ENCODE measurements at places on chromosomes 6 and 20. TPM values are rescaled to one million over a fixed set of nuclear protein-coding genes. Genes with fewer than 3 reads are reported as not detected.

- no peak overlapping the region for H3K4me3 ChIP-seq
- no peaks in the 10 kb centered on the region for H3K36me3 ChIP-seq
- no peaks in the 10 kb centered on the region for H3K27me3 ChIP-seq
- H3K4me1 ChIP-seq, result peaks cover 37% of the 10 kb centered on the region
Observed at GRCh38 chr6:105607636-105608621, 205.0 kb upstream of the PREP start.

- peak overlapping the region; percentile 78 for H3K4me3 ChIP-seq
- no peaks in the 10 kb centered on the region for H3K27me3 ChIP-seq
- DNase-seq, result no peak
- no peaks in the 10 kb centered on the region for H3K36me3 ChIP-seq
- peak overlapping the region; percentile 99 for H3K27ac ChIP-seq
Observed at GRCh38 chr6:137218473-137218916, 690 bp downstream of the IFNGR1 start.

DNA sequence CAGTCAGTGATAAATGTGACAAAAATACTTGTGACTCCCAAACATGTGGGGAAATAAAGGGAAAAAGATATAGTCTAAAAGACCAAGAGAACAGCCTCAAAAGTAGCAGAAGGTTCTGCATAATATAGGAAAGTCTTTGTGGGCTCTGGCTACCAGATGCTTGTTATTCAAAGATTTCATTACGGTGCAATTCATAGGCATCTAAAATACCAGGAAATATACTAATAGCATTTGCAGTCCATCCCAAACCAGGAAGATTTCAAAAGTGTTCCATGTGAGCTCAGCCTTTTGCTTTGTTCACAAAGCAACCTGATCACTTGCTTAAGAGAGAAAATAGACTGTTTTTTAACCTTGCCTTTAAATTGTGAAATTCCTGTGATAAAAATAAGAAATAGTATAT lies 506.7 kb upstream of the MARCKS start:
- H3K4me1 ChIP-seq, result peaks cover 25% of the 10 kb centered on the region
- peak overlapping the region; percentile 64 for H3K27ac ChIP-seq
- no peaks in the 10 kb centered on the region for H3K27me3 ChIP-seq
- H3K36me3 ChIP-seq, result no peaks in the 10 kb centered on the region
- no peak overlapping the region for H3K4me3 ChIP-seq

GRCh38 chr6:31614684-31615578 lies at the start of gene AIF1:
TSS of gene AIF1 (plus strand) at chr6:31615234. CDS start at chr6:31615330, 96 bp downstream.
- H3K4me3 ChIP-seq, result peak within 1 kb of the TSS; percentile 44
- peaks cover 6% of the 10 kb centered on the region for H3K4me1 ChIP-seq
- peak within 1 kb of the TSS; percentile 42 for H3K27ac ChIP-seq
- DNase-seq, result no peak
- H3K27me3 ChIP-seq, result no peaks in the 10 kb centered on the region

DNA sequence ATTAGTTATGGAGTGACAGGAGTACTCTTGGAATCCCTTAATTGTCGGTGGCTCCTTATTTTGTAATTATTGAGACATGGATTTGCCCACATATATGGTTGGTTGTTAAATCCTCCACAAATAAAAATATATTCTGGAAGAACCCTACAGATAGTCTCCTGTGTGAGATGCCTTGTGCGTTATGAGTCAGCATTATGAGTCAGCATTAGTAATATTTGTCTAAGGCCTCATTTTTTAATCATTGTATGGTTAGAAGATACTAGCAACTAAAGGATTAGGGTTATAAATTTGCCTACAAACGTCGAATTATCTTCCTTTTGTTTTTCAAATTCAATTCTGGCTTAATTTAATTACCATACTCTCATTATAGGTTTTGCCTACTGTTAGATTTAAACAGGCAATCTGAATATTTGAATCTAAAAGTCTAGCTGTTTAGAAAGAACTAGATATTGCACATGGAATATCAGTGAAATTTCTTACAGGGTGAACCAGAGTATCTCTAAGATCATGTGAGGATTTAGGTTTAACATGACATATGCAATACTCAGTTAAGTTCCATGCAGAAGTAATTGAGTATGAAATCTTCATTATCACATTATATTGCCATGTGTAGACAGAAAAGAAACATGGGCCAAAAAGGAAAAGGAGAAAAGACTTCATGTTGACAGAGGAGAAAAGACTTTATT lies 5.9 kb downstream of the C6orf58 start:
- H3K27ac ChIP-seq, result no peak overlapping the region
- H3K36me3 ChIP-seq, result no peaks in the 10 kb centered on the region
- no peak overlapping the region for H3K4me3 ChIP-seq
- H3K4me1 ChIP-seq, result no peaks in the 10 kb centered on the region
- no peaks in the 10 kb centered on the region for H3K27me3 ChIP-seq

GRCh38 chr6:152637296-152638047 lies at the start of gene SYNE1:
TSS of gene SYNE1 (minus strand) at chr6:152637362. CDS start at chr6:152628331, 9,031 bp downstream.
- peaks cover 13% of the 10 kb centered on the region for H3K27me3 ChIP-seq
- no peaks in the 10 kb centered on the region for H3K36me3 ChIP-seq
- peaks cover 36% of the 10 kb centered on the region for H3K4me1 ChIP-seq
- peak within 1 kb of the TSS; percentile 91 for H3K27ac ChIP-seq
- peak within 1 kb of the TSS; percentile 80 for H3K4me3 ChIP-seq

DNA sequence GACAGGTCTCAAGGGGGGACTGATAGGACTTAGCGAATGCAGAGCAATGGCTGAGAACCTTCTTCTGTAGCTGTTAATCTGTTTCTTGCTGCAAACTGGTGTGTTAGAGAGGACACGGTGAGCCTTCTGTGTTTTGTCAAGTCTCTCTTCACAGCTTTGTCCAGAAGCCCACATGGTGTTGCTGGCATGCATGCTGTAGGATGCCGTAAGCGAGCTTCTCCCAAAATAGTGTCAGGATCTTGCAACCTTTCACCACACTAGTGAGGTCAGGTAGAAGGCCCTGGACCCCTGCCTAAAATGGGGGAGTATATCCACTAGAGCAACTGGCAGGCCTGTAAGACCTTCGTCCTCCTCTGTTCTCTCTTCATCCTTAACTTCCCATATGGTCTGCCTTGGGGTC lies 51.9 kb upstream of the GLP1R start:
- peak; percentile 18 for DNase-seq
- H3K27me3 ChIP-seq, result peaks cover 24% of the 10 kb centered on the region
- H3K4me3 ChIP-seq, result no peak overlapping the region

DNA sequence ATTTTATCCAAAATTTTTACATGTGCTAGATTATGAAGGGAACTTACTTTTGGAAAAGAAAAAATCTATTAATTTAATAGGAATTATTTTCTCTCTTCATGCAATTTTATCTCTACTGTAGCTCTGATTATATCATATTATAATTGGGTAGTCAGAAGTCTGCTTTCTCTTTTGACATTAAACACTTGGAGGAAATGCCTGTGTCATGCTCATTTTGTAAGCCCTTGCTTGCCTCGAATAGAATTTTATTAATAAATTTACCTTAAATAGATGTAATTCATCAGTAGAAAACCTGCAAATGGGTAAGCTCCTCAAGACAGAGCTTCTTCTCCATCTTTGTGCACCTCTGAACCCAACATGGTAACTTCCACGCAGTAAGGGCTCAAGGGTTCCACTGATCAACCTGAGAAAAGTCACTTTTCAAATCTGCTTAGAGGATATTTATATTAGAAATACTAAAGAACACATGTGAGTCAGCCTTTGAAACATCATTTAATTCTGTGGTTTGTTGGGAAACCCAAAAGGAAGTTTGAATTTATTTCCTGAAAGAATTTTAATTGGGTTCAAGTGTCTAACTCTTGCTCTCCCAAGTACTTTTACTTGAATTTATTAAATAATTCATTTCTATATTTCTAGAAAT lies 266.0 kb downstream of the ALDH8A1 start:
- peaks cover 15% of the 10 kb centered on the region for H3K4me1 ChIP-seq
- no peak overlapping the region for H3K4me3 ChIP-seq
- no peaks in the 10 kb centered on the region for H3K27me3 ChIP-seq
- H3K36me3 ChIP-seq, result no peaks in the 10 kb centered on the region

MARCKS gene
- total RNA-seq, result 21.0 TPM

KCNQ2 gene
- 2.3 TPM for total RNA-seq

Measured in left ventricle myocardium inferior (tissue), 1 donor.